ENCODE measurements at places on chromosomes 5 and 9.

GRCh38 chr9:4266602-4267001 is 33.3 kb downstream of the GLIS3 start:
- DNase-seq, result no peak

GRCh38 chr9:971901-972500 is 4.5 kb upstream of the DMRT3 start:
- no peak for DNase-seq

GRCh38 chr5:59756373-59757035 is 137.0 kb downstream of the PDE4D start:
- no peak for DNase-seq

DNA sequence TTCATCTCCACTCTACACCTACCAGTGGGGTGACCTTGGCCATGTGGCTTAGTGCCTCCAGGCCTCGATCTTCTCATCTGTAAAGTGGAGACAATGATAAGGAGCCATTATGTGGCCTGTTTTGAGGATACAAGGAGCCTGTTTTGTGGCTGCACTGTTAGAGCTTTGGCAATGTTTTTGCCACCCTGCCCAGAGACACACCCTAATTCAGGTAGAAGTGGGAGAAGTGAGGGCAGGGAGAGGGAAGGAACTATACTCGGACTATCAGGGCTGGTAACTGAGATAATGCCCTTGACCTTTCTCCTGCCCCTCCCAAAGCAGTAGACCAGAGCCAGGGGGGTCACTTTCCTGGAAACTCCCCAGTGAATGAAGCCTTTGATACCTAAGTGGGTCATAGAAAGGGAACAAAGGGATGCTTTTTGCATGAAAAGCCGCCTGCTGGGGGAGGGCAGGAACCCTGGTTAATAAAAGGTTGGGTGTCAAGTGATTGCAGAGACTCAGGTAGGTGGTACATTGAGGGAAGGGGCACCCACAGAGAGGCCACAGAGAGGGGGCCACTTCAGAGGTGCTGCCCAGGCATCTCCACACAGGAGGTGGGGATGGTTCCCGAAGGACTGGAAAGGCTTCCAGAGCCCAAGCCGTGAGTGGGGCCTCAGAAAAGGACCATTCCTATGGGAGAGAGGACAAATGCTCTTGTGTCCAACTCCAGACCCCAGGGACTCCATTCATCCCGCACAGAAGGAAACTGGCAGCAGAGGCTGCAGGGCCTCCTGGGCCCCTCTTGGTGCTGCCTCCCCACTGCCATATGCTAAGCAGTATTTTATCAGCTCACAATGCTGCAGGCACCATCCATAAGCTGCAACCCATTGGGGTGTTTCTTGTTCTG is 42.3 kb upstream of the VDAC1 start:
- no peak for DNase-seq

DNA sequence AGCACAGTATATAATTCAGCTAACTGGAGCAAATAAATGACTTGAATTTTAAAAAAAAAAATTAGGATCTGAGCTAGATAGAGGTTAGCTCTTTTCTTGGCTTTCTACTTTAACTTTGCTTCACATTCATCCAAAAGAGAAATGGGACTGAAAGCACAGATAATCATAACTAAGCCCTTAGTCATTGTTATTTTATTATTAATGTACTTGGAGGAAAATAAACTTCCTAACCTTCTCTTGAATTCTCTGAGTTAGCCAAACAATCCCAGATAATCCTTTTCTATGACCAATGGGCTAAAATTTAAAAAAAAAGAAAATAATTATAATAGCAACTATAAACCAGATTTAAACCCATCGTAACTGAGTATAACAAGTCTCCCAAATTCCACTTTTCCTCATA is 57.6 kb upstream of the RASA1 start:
- DNase-seq, result no peak

DNA sequence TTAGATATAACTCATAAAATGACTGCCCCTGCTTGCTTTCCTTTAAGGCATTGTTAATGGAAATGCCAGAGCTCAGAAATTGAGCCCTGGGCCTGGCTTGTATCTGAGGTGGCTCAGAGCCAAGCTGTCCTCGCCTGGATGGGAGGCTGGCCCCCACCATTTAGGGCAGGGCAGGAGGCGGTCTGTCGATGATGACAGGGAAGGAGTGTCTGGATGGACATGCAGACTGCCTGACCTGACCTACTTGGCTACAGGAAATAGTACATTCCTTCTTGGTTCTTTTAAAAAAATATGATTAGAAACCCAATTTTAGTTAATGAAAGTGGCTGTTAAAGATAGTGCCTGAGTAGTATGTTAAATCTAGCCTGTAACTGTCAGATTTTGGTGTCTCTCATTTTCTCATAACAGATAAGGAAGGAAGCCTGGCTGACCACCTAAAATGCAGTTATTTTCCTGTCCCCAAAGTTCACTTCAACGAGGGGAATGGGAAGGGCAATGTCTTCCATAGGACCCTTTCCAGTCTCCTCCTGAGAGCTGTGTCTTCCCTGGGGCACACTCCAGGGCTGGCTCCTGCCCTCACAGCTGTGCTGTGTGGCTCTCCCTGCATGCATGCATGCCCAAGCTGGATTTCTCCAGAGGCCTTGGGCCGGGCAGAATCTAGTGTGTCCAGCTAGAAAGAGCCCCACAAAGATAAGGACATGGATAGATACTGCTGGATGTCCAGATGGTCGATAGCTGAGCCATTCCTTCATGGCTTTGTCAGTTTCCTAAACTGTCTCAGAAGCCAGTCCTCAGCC is 42.3 kb downstream of the MACROH2A1 start:
- no peak for DNase-seq

DNA sequence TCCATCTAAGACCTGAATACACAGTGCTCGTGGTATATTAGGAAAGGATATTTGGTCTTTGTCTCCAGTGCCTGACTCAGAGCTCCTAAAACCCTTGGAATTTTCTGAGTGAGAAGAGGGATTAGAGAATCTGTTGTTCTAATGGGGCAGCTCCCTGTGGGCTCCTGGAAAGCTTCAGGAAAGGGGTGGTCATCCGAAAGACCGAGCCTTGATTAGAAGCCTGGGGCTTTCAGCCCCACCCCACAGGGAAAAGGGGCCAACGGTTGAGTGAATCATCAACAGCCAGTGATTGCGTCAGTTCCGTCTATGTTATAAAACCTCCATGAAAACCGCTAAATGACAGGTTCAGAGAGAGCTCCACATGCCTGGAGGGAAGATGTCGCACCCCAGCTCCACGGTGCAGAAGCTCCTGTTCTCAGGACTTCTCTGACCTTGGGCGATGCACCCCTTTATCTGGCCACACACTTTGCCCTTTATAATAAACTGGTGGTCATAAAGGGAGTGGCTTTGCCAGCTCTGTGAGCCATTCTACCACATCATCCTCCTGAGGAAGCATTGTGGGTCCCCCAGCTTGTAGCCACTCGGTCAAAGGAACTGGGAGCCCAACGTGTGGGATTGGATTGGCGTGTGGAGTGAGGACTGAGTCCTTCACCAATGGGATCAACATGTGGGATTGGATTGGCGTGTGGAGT is 71.0 kb upstream of the ICE1 start:
- no peak for DNase-seq

- DNase-seq, result no peak
Measured at GRCh38 chr9:103471241-103471640, 476.1 kb downstream of the CYLC2 start.

Data from NCI-H1436 treated with DMSO at 0.1 percent for 48 hours (cell line).